M059J (cell line): ENCODE measurements at places on chromosomes 7 and 10. TPM values are rescaled to one million over a fixed set of nuclear protein-coding genes. Genes with fewer than 3 reads are reported as not detected.
A peak's percentile ranks its signal among the peaks of the same experiment; 100 is the strongest.

- no peak for DNase-seq
Measured at GRCh38 chr10:34633374-34633773, 181.7 kb downstream of the PARD3 start.

LIPJ gene
- total RNA-seq: not detected in 2 replicates

GRCh38 chr7:2757361-2757903 is 69.4 kb downstream of the AMZ1 start:
- peak; percentile 89 for DNase-seq

SEMA3D gene
- total RNA-seq: 8.1 and 9.2 TPM in 2 replicates

- no peak for DNase-seq
Measured at GRCh38 chr10:106612381-106612780, 552.1 kb downstream of the SORCS1 start.

- DNase-seq: no peak
Measured at GRCh38 chr10:114188001-114188400, 8.8 kb downstream of the TDRD1 start.

GRCh38 chr7:33757563-33758165 is 147.7 kb upstream of the BMPER start:
- peak; percentile 61 for DNase-seq

RBM20 gene
- 0.02 and 1.8 TPM in 2 replicates for total RNA-seq

ZNF736 gene
- 3.1 and 6.5 TPM in 2 replicates for total RNA-seq

- no peak for DNase-seq
Measured at GRCh38 chr7:125355899-125356298, 426.3 kb upstream of the POT1 start.

DNA sequence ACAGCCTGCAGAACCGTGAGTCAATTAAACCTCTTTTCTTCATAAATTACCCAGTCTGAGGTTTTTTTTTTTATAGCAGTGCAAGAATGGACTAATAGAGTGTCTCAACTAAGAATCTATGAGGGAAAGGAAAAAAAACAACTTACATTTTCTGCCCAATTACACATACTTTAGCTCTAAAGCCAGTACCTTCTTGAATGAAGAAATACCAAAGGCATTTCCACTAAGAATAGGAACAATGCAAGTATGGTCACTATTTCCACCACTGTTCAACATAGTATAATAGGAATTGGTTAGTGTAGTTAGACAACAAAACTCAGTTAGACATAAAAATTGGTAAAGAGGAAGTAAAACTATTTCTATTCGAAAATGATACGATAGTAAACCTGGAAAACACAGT is 37.6 kb downstream of the MICU1 start:
- no peak for DNase-seq

DNA sequence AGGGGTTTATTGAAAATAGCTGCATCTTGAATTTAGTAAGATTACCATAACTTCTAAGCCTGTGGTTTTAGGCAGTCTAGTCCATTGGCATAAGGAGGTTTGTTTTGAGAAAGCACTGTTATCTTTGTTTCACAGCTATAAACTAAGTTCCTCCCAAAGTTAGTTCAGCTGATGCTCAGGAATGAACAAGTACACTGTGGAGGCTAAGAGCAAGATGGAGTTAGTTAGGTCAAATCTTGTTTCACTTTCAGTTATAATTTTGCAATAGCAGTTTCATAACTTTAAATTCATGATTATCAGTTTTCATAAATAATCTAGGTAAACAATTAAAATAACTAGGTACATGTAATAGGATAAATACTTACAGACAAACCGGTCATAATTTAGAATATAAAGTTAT is 15.4 kb downstream of the SEC61G start:
- DNase-seq: no peak

CDH23 gene
- total RNA-seq: not detected in 2 replicates

CYP3A7 gene
- not detected in 2 replicates for total RNA-seq

DNA sequence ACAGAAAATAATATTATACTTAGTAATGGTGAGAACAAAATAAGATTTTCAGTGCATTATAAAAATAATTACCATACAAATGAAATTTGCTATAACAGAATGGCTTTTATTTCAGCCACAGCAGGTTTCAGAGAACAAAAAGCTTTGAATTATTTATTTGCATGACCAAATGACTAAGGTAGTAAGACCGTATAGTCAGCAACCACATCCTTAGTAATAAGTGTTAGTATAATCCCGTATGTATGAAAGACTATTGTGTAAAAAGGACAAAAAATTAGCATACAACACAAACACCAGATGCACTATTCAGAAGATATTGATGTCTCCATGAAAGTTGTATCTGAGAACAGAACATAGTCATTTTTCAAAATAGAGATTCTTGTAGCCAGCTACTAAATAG is 12.2 kb downstream of the PDZD8 start:
- peak; percentile 72 for DNase-seq

DNA sequence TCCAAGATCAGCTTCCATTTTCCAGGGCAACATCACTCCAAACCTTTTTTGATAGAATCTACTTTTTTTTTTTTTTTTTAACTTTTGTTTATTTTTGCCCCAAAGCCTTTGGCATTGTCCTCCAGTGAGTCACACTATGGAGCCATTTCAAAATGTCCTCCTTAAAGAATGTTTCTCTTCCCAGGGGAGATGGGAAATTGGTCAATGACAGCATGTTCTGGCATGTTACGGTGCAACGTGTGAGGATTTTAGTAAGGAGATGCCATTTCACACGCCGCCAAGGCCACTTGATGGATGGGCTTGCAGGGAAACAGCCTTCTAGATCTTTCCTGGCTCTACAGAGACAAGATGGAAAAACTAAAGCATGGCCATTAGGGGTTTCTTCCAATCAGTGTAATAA is 30.7 kb upstream of the TRIL start:
- DNase-seq: peak; percentile 98

DNA sequence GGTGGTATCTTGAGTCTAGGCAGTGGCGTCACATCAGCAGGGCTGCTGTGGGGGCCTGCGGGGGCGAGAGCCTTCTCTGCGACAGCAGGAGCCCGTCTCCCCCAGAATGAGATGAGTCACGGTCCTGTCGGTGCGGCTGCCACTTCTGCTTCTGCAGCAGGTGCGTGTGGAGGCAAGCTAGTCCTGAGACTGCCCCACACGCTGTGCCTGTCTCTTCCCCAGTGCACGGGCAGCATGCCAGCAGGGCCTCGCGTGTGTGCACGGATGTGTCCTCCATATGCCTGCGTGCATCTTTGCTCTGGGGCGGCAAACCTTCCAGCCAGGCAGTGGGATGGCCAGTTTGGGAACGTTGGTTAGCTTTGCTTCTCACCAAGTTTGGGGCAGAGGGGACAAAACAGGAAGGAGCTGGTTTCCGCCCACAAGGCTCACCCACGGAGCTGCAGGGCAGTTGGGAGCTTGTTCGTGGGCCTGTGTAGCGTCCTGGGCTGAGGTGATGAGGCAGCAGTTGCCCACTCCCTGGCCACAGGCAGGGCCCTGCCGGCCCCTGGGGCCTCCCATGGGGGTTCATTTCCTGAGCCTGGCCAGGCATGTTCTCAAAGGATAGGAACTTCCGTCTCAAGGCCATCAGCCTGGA is 60.8 kb upstream of the PPIF start:
- no peak for DNase-seq

DNA sequence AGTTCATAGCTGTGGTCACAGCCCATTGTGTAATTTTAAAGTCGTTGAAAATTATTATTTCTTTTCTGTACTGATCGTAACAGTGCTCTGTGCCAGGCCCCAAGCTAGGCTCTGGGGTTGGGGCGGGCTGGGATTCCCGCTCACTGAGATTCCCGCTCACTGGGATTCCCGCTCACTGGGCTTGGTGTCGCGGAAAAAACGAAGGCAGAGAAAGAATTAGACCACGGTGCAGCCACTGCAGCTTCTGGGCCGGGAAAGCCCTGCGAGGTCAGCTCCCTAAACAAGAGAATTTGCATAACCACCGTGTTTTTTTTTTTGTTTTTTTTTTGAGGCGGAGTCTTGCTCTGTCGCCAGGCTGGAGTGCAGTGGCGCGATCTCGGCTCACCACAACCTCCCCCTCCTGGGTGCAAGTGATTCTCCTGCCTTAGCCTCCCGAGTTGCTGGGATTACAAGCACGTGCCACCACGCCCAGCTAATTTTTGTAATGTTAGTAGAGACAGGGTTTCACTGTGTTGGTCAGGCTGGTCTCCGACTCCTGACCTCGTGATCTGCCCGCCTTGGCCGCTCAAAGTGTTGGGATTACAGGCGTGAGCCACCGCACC is 31.2 kb downstream of the FOXK1 start:
- peak; percentile 24 for DNase-seq

DNA sequence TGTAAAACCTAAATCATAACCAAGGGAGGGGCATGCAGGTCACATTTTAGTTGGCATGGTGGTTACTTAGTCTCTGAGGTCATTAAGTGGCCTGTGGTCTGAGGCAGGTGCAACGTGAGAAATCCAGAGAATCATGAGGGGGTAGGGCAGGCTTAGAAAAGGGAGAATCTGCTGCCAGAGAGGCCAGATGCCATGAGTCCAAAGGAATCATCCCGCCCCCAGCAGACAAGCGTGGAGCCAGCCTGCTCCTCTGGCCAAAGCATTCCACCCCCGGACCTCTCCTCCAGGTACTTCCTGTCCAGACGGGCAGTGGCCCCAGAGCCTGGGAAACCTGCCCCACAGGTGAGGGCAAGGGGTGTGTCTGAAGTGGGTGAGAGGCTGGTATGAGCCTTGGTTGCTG is 196.4 kb upstream of the ZNF32 start:
- DNase-seq: peak; percentile 91

- no peak for DNase-seq
Measured at GRCh38 chr10:4514445-4515108, 311.4 kb upstream of the AKR1E2 start.

DNA sequence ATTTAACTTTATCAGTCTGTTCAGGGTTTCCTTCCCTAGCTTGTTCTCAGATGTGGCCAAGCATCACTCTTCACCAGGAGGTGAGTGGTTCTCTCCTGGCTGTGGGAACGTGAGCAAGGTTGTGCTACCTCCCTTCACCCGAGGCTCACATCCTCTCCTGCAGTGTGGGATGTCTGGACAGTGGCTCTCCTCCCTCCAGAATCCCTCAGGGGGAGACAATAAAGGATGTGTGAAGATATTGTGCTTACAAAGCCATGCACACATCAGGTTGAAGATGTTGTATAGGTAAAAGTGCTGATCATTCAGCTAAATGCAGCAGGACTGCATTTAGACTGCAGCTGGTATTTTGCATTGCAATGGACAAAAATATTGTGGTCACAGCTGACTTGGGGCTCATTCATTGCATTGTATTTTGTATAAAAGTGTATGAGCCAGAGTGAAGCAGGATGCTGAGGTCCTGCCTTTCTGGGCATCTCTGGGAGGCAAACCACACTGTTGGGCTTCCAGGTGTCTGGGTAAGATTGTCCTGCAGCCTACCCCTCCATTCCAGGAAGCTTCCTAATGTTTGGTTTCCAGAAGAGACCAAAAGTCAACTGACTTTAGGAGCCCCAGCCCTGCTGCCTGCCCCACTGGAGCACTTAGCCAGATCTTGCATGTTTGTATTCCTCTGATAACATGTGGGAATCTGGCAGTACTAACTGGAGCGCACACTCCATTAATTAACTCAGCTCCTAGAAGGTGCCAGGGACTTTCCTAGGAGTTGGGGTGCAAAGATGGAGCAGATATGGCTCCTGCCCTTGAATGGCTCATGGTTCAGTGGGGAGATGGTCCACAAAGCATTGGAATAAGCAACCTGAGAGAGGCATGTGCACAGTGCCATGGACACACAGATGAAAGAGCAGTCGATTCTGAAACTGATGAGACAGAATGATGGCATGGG is 292.5 kb upstream of the ZNF32 start:
- DNase-seq: no peak

WNT8B gene
- not detected in 2 replicates for total RNA-seq

DNA sequence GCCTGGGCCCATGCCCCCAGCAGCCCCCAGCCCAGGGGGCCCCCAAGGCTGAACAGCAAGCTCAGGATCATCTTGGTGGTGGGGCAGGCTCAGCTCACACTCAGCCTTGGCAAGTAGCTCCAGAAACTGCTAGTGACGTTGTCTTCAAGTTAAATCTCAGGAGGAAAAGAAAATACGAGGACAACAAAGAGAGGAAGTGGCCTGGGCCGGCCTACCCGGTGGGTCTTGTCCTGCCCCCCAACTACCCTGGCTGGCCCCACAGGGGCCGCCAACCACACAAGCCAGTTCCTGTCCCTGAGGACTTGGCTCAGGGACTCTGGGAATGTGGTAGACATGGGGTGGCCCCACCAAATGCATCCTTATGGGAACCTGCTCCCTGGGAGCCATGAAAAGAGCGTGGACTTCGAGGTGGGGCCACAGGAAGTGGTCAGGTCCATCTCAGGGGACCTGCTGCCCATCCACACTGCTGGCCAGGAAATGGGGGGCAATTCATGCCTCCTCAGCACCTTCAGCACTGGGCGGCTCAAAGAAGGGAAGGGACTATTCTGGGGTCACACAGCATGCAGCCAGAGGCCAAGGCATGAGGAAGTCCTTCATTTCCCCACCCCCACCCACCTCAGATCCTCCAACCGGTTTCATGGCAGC is at the start of gene MMRN2:
MMRN2 (minus strand) TSS at position 145 of the 645 bp plus-strand sequence; CDS start at position 71, 74 bp downstream.
- DNase-seq: no peak

FAM25A gene
- not detected in 2 replicates for total RNA-seq

GRCh38 chr7:122217125-122217524 is 73.1 kb upstream of the AASS start:
- DNase-seq: no peak

CYP2C18 gene
- total RNA-seq: not detected in 2 replicates

MET gene
- total RNA-seq: 131 and 199 TPM in 2 replicates

HSPA14 gene
- total RNA-seq: 16.8 and 20.2 TPM in 2 replicates

PRSS58 gene
- total RNA-seq: not detected in 2 replicates

DNA sequence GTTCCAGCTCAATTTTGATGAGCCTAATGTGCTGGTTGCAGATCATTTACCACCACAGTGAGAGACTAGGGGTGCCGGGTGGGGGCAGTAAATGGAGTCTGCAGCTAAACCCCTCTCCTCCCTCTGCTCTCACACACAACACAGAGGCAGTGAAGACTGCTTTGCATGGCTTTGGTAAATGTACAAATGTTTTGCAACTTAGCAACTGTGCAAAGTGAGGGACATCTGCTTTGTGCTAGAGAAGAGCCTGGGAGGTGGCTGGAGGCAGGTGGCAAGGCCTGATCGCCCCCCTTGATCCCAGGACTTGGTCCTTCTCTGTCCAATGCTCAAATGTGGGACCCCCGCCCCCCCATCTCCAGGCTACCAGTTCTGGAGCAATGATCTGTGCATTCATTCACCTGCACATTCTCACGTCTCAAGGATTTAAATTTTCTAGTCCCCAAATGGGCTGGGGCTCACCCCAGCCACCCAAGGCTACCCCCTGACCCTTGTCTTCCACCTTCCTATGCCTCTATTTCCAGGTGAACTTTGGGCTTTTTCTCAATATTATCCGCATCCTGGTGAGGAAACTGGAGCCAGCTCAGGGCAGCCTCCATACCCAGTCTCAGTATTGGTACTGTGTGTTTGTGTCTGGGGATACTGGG is 11.6 kb downstream of the GHRHR start:
- no peak for DNase-seq
